Thymus (tissue), 14 donors: ENCODE measurements at places on chromosomes 7 and 10. TPM values are rescaled to one million over a fixed set of nuclear protein-coding genes. Genes with fewer than 3 reads are reported as not detected.
A peak's percentile ranks its signal among the peaks of the same experiment; 100 is the strongest.

DNA sequence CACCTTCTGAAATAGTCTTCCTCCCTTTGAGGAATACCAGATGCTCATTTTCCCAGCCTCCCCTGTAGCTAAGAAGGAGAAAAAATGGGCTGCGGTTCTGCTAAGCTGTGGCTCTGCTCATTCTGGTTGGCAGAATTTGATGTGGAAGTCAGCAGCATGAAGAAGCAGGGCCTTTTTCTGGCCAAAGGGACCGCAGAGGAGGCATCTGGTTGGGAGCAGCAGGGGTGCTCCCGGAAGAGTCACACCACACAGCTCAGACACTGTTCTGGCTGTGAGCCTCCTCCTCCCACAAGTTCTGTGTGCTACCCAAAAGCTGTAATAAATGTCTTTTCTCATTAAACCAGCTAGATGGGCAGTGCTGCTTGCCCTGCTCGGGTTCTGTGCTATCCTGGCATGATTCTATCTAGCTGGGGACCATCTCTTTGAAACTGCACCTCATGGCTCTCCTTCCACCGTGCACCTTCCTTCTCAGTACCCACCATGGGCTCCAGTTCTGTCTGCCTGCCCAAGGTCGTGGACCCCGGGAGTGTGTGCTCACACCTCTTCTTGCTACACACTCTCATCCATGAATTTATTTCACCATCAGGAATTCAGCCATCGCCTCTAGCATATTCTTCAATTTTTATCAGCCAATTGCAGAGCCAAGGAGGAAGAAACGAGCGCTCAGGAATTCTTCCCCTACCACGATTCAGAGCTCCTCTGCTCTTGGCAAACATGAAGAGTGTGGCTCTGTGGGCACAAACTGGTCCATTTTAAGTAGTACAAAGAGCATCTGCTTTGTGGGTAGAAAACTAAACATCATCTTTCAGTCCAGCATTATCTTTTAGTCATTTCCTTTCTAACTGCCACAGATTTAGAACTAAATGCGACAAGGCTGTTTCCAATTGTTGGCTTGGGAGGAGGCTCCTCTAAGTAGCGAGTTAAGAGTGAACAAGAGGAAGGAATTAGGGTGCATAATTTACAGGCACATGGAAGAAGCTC, 76.9 kb downstream of the FAM171A1 start:
- no peak for DNase-seq

GRCh38 chr10:3067118-3067858, at the start of gene PFKP:
Gene PFKP (plus strand): TSS chr10:3067548. CDS start chr10:3067596, 48 bp downstream.
- DNase-seq: peak; percentile 44

DNA sequence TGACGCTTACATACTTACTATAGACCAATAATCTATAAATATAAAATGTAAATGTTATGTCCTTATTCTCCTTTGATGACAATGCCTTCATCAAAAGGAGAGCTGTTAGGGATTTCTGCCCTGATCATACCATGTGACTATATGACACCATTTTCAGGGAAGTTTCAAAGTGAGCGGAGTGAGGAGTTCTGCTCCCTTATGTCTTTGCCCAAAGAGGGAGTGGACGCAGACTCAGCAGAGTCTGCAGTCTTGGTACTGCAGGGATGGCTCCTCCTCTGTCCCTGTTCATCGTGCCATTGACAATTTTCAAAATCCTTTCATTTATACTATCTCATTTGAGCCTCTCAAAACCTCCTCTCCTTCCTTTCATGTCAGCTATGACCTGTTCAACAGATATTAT, 27.9 kb downstream of the HYAL4 start:
- DNase-seq: no peak

DNA sequence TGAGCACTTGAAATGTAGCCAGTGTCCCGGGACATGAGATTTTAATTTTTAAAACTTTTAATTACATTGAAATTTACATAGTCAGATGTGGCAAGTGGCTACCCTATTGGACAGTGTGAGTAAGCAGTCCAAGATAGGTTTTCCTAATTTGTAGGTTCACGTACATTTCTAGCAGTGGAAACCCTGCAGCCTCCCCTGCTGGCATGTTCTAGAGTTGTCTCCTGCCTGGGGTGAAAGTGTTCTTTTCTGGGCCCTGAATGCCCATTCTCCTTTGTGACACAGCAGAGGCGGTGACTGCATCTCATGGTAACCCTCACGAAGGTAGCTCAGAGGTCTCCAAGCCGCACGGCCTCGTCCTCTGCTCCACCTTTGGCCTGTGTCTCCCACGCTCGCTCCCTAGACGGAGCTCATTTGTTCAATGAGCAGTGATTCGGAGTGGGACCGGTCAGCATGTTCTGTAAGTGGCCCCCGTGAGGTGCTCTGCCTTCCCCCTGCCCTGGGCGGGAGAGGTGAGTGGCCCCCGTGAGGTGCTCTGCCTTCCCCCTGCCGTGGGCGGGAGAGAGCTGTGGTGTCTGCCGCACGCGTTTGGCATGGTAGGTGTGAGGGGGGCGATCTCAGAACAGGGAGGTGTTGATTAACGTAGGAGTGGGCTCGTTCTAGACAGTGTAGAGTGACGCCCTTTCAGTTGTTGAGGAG, 18.0 kb downstream of the WDR37 start:
- no peak for DNase-seq

- DNase-seq: no peak
These were observed 22.7 kb downstream of the MACC1 start for GRCh38 chr7:20194343-20194995.

- no peak for DNase-seq
These were observed 252.9 kb downstream of the DNAJB6 start for GRCh38 chr7:157589680-157590079.

DNA sequence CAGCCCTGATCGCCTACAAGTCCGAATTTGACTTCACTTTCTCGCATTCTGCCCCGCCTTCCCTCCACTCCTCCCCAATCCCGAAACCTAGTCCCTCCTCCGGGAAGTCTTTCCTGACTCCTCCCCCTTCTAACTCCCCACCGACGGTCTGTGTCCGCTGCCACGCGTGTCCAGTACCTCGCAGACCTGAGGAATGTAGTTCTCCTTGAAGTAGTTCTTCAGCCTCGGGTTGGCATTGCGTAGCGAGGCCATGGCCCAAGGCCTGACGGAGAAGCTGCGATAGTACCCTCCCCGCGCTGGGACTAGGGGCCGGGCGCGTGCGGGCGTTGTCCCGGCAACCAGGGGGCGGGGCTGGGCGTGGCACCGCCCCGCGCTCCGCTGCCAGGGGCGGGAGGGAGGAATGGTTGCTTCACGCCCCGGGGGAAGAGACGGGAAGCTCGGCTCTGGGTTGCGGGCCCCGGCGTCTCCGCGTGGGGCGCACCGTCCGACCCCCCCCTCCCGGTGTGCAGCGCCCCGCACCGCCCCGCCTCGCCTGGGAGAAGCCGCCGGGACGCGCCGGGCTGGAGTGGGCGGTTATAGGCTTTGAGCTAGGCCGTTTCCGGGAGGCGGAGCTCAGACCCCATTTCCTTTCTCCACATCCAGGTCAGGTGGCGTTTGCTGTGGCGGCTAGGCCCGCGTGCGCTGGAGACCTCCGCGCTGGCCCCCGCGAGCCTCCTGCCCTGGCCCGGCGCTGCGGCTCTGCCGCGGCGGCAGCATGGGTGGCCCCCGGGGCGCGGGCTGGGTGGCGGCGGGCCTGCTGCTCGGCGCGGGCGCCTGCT, at the start of the genes ARMC10 and FBXL13:
Gene ARMC10, plus strand, starts transcription at position 622 of the 818 bp plus-strand sequence. Its CDS starts 133 bp downstream, at position 755.
Gene FBXL13, minus strand, starts transcription at position 278 of the 818 bp plus-strand sequence.
- peak; percentile 86 for DNase-seq

DNA sequence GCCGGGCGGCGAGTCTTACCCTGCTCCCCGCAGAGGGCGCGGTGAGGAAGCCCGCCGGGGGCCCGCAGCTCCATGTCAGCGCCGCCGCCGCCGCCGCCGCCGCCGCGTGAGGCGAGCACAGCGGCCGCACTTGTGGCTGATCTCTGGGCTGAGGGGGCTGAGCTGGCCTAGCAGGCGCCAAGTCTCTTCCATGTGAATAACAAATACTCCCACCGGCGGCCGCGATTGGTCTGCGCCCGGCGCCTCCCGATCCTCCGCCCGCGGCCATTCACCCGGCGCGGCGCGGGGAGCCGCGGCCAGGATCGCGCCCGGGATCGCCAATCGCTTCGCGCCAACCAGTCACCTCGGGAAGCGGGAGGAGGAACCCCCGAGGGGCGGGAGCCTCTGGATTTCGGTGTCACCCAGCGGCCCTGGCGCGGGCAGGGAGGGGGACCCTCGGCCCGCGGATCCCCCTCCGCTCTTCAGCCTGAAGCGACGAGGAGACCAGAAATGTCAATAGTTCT, at the start of gene GRM8:
Gene GRM8, minus strand, starts transcription at position 164 of the 503 bp plus-strand sequence.
- DNase-seq: peak; percentile 6

GRCh38 chr7:140041659-140042385, 20.9 kb downstream of the PARP12 start:
- no peak for DNase-seq

GRCh38 chr10:20492447-20492846, 404.7 kb downstream of the NEBL start:
- DNase-seq: no peak

DNA sequence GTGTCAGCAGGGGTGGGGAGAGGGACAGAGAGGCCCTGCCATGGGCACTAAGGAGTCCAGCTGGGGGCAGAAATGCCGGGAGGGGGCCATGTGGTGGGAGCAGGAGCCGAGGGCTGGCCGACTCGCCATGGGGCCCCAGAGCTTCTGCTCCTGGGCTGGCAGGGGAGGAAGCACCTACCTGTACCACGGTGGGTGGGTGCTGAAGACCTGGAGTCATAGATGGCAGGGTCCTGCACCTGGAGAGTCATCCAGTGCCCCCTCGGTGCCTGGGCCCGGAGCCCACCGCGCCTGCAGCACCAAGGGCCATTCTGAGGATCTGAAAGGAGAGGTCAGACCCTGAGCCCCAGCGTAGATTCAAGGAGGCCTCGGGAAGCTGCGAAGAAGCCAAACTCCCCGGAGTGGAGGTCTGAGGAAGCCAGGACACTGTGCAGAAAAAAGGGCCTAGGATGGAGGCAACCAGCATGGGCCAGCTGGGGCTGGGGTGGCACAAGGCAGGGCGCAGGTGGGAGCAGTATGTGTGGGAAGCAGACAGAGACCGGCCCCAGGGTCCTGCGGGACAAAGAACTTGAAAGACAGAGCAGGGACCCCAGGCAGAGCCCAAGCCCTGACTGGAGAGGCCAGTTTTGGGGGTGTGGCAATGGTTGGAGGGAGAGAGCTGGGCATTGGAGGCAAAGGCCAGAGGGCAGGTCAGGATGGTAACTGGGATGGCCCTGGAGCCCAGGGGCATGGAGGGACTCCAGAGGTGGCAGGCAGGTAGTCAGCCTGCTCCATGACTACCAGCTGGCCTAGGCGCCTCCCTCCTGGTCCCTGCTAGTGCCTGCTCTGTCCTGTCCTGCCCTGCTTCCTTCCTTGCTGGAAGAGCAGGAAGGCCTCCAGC, 26.7 kb upstream of the SMARCD3 start:
- DNase-seq: no peak

GRCh38 chr7:17832242-17832641, 108.1 kb downstream of the SNX13 start:
- no peak for DNase-seq

GRCh38 chr7:108348913-108349312, 107.3 kb downstream of the NRCAM start:
- DNase-seq: no peak

GRCh38 chr10:60246382-60246781, 143.3 kb downstream of the ANK3 start:
- DNase-seq: no peak

GRCh38 chr7:137151041-137151689, 192.4 kb downstream of the PTN start:
- no peak for DNase-seq

GDF10 gene
- total RNA-seq: 0.47 TPM

AKR1C2 gene
- total RNA-seq: 1.0 TPM

FAM20C gene
- 2.4 TPM for total RNA-seq

OR2A5 gene
- not detected for total RNA-seq

PARD3 gene
- total RNA-seq: 23.5 TPM

PNLIPRP1 gene
- not detected for total RNA-seq

SLC26A3 gene
- 0.09 TPM for total RNA-seq
